ENCODE measurements at places on chromosomes 4 and X. TPM values are rescaled to one million over a fixed set of nuclear protein-coding genes. Genes with fewer than 3 reads are reported as not detected.

SHOX gene
- total RNA-seq: not detected

EBP gene
- total RNA-seq: 165 TPM

GSX2 gene
- not detected for total RNA-seq

HSPA4L gene
- 3.8 TPM for total RNA-seq

DNA sequence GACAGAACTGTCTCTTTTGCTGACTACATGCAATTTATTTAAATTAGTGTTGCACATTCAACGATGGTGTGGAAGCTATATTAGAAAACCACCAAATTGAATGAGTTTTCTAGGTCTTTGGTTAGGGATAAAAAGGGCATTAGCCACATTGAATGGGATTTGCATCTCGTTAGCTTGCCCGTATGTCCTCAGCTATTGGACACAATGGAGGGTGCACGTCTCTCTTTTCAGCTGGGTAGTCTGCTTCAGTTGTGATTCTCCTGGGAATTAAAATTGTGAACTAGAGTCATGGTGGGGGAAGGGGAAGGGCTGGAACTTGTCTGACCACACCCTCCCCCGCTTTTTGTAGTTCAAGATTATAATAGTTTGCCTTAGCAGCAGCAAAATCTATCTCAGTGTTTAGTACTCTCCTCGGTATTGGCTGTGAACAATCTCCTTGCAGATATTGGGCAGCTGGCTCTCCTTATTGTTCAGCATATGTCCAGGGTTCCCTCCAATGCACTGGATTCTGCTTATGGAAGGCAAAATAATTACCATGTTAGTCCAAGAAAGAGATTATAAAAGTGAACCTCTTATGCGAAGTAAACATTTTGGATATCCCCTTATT, 23.3 kb downstream of the TRIM2 start:
- H3K36me3 ChIP-seq: peaks cover 9% of the 10 kb centered on the region
- no peak overlapping the region for H3K4me3 ChIP-seq
- H3K27ac ChIP-seq: no peak overlapping the region

- H3K4me1 ChIP-seq: no peaks in the 10 kb centered on the region
- DNase-seq: no peak
- peaks cover 16% of the 10 kb centered on the region for H3K36me3 ChIP-seq
- no peak overlapping the region for H3K27ac ChIP-seq
- H3K27me3 ChIP-seq: no peaks in the 10 kb centered on the region
These were observed 194.0 kb upstream of the NUDT6 start for GRCh38 chr4:123116412-123116811.

DNA sequence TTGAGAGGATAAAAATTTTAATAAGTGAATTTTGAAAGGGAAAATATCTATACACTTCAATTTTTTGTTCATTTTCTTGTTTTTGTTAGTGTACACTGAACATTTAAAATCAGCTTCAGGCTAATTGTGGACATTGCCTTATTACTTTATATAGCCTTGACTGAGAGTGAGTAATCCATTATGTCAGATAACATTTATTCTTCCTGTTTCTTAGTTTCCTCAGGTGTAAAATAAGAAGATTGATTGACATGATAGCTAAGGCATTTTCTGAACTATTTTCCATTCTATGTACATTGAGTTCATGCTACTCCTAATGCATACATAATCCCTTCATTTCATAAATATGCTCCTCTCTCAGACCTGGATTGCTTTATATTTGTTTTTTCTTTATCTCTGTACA, 607.3 kb upstream of the AADAT start:
- no peaks in the 10 kb centered on the region for H3K36me3 ChIP-seq
- H3K4me1 ChIP-seq: no peaks in the 10 kb centered on the region
- no peak overlapping the region for H3K27ac ChIP-seq

GRCh38 chrX:153556767-153557166, 39.3 kb downstream of the ATP2B3 start:
- H3K4me1 ChIP-seq: peaks cover 4% of the 10 kb centered on the region
- no peak overlapping the region for H3K4me3 ChIP-seq
- H3K36me3 ChIP-seq: no peaks in the 10 kb centered on the region
- H3K27me3 ChIP-seq: no peaks in the 10 kb centered on the region

DNA sequence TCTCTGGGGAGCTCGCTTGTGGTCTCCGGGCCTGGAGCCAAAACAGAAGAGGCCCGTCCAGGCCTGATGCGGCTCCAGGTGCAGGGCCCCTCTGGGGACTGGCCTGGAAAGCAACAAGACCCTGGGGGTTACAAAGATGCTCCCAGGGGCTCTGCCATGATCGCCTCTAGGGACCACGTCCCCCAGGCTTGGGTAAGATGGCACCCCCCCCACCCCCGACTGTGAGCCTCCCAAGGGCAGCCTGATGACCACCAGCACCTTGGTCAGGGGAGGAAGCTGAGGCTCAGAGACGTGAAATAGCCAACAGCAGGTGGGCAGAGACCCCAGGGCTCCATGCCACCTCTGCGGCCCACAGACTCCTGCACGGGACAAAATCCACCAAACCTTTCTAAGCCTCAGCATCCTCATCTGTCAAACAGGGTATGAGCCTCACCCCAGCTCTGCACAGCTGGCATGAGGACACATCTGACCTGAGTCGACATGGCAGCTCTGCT, 25.4 kb downstream of the C4orf50 start:
- H3K36me3 ChIP-seq: no peaks in the 10 kb centered on the region
- H3K27me3 ChIP-seq: peaks cover 3% of the 10 kb centered on the region
- H3K4me1 ChIP-seq: peaks cover 2% of the 10 kb centered on the region

GRCh38 chr4:6375620-6376295, 96.7 kb downstream of the PPP2R2C start:
- peaks cover 2% of the 10 kb centered on the region for H3K4me1 ChIP-seq
- H3K4me3 ChIP-seq: no peak overlapping the region
- H3K27me3 ChIP-seq: peaks cover 17% of the 10 kb centered on the region
- no peak overlapping the region for H3K27ac ChIP-seq

GRCh38 chr4:88411491-88412096, 32.9 kb downstream of the HERC6 start:
- H3K4me1 ChIP-seq: peaks cover 9% of the 10 kb centered on the region
- H3K36me3 ChIP-seq: peaks cover 2% of the 10 kb centered on the region
- no peak overlapping the region for H3K4me3 ChIP-seq
- DNase-seq: peak; percentile 7
- no peaks in the 10 kb centered on the region for H3K27me3 ChIP-seq
- H3K27ac ChIP-seq: no peak overlapping the region

GRCh38 chr4:169404960-169405359, 134.2 kb upstream of the SH3RF1 start:
- no peak overlapping the region for H3K4me3 ChIP-seq
- no peak overlapping the region for H3K27ac ChIP-seq
- no peaks in the 10 kb centered on the region for H3K27me3 ChIP-seq
- H3K36me3 ChIP-seq: peaks cover 7% of the 10 kb centered on the region

DNA sequence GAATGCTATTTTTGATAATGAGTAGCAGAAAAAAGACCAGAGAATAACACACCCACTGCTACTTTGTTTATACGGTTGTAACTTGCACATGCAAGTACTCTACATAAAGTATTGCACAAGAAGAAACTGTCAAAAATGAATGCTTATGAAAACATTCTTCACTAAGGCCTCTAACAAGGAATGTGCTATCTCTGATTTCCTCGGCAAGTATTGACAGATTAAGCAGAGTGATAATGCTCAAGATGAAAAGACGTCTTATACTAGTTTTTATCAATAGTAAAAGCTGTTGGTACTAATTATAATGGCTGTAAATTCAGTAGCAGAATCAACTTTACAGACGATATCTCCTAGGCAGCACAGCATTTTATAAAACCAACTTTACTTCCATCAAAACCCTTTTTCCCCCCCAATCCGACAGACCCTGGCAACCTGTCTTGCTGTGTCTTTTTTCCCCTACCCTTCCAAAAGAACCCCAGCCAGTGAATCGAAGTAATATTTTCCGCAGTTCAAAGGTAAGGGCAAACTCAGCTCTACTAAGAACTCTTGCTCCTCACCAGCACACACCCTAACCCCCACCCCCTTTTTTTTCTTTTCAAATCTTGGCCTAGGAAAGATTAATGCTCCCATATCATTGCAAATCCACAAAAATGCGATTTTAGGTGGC, 1.5 kb downstream of the FRYL start:
- H3K27me3 ChIP-seq: no peaks in the 10 kb centered on the region
- peaks cover 49% of the 10 kb centered on the region for H3K4me1 ChIP-seq
- H3K4me3 ChIP-seq: peak overlapping the region; percentile 95
- H3K27ac ChIP-seq: peak overlapping the region; percentile 90

GRCh38 chr4:100414016-100414790, 103.6 kb downstream of the EMCN start:
- no peak for DNase-seq
- no peaks in the 10 kb centered on the region for H3K36me3 ChIP-seq
- H3K27ac ChIP-seq: no peak overlapping the region
- no peaks in the 10 kb centered on the region for H3K4me1 ChIP-seq
- no peak overlapping the region for H3K4me3 ChIP-seq
